ENCODE measurements at places on chromosomes 4 and X.

GRCh38 chr4:56744030-56744429, 62.9 kb upstream of the HOPX start:
- no peak for DNase-seq

DNA sequence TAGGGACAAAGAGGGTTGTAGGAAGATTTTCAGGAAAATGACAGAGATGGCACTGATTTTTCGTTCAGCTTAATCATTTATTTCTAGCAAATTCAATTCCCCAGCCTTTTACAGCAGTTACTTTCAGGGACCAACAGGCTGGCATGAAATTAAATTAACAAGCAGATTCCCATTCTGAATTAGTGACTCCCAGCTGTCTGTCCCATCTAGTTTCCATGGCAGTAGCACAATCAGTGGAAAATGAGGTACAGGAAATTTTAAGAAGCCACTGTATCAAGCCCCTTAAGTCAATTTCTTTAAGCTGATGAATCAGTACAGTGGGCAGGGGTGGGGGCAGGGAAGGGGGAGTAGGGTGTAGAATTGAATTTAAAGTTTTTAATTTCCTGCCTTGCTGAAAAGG, 121.1 kb upstream of the TEX13C start:
- no peak for DNase-seq

GRCh38 chr4:107740381-107740780, 20.3 kb upstream of the PAPSS1 start:
- DNase-seq, result no peak

- DNase-seq, result no peak
These were observed 568.8 kb upstream of the TENM3 start for GRCh38 chr4:181674315-181674875.

DNA sequence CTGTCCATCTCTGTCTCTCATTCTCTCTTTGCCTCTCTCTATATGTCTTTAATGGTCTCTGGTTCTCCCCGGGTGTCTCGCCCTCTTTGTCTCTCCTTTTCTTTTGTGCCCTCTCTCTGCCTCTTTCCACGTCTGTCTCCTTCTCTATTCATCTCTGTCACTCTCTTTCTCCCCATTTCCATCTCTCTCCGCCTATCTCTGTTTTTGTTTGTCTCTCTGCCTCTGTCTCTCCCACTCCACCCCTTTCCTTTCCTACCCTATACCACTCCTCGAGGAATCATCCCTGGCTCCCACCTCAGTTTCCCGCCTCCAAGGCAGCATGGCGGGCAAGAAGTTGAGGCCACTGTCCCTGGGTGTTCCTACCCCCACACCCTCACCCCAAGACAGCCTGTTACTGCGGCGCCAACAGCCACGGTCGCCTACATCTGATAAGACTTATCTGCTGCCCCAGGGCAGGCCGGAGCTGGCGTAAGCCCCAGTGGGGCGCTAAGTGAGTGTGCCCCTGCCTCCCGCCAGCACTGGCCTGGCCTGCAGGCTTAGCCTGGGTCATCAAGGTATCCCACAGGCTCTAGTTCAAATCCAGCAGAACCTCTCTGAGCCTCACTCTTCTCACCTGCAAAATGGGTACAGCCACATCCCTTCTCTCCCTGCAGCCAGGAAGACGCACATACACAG, 713 bp upstream of the GATA1 start:
- no peak for DNase-seq

GRCh38 chr4:54320826-54321685, 92.0 kb downstream of the PDGFRA start:
- DNase-seq, result no peak

- DNase-seq, result peak; percentile 16
These were observed 27.0 kb upstream of the TMEM131L start for GRCh38 chr4:153438916-153439756.

All from activated CD4-positive, alpha-beta T cell treated with anti-CD3 and anti-CD28 coated beads, Interleukin-2, amount 50 U/mL, for 1 hour (primary cell).